Fibroblast of upper back skin (primary cell): ENCODE measurements at places on chromosomes 5 and 9.

GRCh38 chr9:85521371-85522197, 220.2 kb downstream of the AGTPBP1 start:
- DNase-seq = no peak

DNA sequence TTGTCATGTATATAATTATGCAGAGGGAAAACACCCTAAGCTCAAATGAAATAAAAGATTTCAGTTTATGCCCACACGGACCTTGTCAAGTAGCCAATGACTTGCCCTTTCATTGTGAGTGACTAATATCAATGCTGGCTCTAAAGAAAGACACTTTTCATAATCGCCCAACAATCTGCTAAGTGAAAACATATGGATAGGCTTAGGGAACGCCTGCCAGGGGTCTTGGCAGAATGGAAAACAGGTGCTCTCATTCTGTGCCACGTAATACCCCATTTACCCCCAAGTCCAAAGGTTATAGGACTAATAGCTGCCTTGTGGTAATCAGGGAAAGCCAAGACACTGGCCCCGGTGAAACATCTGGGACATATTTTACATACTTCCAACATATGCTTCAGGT, 157.7 kb downstream of the SLF1 start:
- DNase-seq = peak; percentile 38

- peak; percentile 82 for DNase-seq
These were observed 302.5 kb downstream of the MLLT3 start for GRCh38 chr9:20319641-20320337.

- DNase-seq = peak; percentile 72
These were observed 38.0 kb downstream of the CREBRF start for GRCh38 chr5:173094012-173094661.

- no peak for DNase-seq
These were observed 2.2 kb downstream of the GBGT1 start for GRCh38 chr9:133161547-133161950.
